ENCODE measurements at places on chromosomes 13 and 19.
A peak's percentile ranks its signal among the peaks of the same experiment; 100 is the strongest.

DNA sequence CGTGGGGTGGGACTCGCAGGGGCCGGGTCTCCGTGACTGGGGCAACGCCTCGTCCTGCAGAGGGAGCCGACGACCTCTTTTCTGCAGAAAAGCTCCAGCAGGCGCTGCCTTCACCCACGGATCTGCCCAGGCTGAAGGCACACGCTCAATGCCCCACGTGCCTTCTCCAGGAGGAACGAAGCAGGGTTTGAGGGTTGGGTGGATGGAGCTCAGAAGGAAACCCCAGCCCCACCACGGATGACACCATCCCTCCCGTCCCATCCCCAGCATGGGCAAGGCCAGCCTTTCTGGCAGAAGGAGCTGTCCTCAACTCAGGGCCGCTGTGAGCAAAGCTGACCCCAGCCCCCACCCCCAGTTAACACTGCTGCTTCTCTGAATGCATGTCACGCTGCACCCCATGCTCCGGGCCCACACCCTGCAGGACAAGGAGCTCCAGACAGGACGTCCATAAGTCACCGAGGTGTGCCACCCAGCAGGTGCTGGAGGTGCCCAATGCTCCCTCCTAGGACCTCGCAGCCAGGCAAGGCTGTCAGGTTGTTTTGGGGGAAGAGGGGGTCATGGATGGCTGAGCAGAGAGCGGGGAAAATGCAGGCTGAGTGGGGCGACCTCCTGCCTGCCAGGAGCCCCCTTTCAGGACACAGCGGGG, 7.4 kb downstream of the C19orf25 start:
- peak; percentile 51 for DNase-seq

DNA sequence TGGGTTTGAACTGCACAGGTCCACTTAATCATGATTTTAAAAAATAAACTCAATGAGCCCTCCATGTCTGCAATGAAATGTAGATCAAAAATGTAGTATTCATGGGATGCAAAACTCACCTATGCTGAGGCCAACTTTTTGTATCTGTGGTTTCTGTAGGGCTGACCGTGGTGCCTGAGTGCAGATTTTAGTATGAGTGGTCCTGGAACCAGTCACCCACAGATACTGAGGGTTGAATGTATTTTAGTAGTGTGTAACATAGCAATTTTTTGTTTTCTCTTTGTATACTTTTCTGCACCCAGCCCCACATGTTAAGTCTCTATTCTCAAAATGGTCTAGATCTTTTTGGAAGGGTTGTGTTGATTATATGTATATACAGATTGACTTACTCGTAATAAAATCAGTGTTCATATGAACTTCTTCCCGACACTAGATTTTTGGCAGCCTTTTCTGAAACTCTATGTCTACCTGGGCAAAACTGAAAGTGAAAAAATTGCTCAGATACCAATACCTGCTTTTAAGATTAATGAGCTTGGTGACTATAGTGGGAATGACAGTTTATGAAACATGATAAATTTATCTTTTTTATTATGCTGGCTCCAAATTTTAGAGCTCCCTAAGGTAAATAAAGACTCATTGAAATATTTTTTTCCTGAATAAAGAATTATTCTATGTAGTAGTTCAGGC, 51.6 kb downstream of the DNAJC15 start:
- DNase-seq: no peak

DNA sequence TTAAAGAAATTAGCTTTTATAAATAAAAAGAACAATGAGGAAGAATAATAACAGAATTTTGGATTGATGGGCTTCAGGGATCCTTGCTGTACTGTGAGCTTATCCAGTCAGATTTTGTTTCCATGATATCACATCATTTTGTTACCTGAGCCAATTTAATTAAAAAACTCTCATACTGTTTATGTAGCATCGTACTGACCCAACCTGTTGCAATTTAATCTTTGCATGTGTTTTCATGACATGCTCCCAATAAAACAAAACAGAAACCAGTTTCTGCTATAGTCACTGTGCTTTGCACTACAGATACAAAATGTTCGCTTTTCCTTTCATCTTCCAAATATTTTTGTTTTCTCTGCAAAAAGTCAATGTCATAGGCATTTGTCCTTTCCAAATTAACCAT, 109.7 kb upstream of the RNF113B start:
- no peak for DNase-seq

DNA sequence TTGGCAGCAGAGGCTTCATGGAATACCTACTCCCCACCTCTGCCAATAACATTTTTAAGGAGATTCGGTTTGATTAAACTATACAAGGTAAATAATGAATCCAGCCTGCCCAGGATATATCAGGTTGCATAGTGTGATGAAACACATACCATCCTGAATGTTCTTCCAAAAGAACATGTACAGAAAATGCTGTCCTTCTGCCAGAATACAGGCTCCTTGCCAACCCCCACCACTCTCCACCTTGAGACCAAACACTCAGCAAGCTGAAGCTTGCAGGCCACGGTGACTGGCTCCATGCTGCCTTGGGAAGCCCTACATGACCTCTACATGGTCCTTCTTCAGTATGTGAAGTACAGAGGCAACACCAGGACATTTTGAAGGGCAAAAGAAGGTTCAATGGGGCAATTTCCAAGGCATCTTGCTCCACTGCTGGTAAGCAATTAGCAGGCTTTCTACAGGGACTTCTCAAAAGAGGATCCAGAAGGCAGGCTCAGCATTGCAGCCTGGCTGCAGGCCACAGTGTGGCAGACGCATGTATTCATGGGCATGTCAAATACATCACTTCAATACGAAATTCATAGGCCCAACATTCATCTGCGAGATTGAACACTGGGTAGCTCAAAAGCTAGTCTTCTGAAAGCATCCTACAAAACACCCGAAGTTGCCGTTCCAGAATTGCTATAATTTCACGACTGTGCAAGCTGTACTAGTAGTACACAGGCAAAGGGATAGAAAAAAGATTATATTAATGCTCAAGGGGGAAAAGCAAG, 62.4 kb upstream of the SERP2 start:
- peak; percentile 26 for DNase-seq

DNA sequence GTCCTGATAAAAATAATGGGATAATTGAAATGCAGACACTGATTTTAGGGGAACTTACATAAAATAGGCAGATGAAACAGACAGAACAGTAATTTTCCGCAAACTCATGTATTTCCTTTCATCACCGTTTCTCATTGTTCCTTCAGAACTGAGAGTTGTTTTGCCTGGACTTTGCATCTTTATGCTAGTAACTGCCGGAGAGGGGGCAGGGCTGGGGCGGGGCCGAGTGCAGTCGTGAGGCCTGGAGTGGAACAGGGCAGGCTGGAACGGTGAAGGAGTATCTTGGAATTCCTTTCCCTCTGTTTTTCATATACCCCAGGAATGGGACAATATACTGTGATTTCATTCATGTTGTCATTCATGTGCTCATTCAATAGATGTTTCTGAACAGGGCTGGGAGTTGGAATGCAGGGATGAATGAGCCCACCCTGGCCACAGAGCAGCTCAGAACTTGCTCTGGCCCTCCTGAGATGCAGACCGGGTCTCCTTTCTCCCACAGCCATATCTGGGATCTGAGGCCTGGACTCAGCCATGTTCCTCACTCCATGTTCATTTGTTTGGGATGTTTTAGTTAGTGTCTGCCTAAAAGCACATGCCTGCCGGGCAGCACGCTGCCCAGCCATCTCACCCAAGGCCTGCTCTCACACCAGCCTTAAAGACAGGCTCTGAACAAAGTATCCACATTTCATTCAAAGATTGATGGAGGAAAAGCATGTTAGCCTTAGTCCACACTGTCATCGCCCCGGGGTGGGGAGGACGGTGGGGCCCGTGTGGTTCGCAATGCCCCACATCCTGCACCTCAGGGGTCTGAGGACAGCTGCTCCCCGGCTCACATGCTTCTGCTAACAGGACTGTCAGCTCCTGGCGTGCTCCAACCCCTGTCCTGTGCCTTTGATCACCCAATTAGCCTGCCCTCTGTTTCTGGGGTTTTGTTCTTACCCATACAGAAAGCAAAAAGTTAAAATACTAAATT, 92.9 kb downstream of the SOX1 start:
- DNase-seq: no peak

DNA sequence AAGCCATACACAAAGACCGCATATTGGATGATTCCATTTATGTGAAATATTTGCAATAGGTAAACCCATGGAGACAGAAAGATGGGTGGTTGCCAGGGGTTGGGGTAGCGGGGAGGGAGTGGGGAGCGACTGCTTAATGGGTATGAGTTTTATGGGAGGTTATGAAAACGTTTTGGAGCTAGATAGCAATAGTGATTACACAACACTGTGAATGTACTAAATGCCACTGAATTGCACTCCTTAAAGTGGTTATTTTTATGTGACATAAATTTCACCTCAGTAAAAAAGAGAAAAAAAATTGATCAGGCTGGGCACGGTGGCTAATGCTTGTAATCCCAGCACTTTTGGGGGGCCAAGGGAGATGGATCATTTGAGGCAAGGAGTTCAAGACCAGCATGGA, 36.6 kb downstream of the GRIK5 start:
- DNase-seq: no peak

DNA sequence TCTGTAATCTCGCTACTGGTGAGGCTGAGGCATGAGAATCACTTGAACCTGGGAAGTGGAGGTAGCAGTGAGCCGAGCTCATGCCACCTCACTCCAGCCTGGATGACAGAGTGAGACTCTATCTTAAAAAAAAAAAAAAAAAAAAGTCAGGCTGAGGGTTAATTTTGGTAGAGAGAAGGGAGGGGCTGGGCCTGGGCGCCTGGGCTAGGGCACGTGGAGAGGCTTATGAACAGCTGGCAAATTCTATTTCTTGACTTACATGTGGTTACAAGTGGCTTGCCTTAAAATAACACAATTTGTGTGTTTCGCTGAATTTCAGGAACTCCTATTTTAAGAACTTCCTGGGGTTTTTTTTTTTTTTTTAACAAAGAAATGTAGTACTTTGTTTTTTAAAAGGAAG, 47.6 kb upstream of the MAP3K10 start:
- DNase-seq: peak; percentile 90

- DNase-seq: no peak
Observed at GRCh38 chr13:39253774-39254173, 215.5 kb downstream of the NHLRC3 start.

- no peak for DNase-seq
Observed at GRCh38 chr13:26619358-26619757, 61.9 kb downstream of the WASF3 start.

- DNase-seq: no peak
Observed at GRCh38 chr19:49117677-49118564, 1.0 kb downstream of the C19orf73 start.

GRCh38 chr13:20160306-20161274, at the start of gene GJA3:
Gene GJA3, minus strand, starts transcription at chr13:20161052. Its CDS starts 17,764 bp downstream, at chr13:20143288.
- DNase-seq: peak; percentile 36

DNA sequence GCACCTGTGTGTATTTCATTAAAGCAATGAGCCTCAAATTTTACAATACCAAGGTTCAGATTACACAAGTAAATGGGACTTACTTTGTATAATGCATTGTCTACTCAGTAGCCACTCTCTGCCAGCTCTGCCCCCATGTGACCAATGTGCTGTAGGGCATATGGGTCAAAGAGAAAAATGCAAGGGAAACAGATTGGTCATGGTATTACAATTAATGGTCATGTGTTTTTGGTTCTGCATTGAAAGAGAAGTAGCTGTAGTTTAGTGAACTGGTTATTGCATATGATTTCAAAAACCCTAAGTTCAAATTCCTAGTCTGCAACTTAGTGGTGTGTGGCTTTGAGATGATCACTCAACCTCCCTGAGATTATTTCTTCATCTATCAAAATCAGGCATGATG, 545.4 kb downstream of the SUCLA2 start:
- DNase-seq: peak; percentile 72

DNA sequence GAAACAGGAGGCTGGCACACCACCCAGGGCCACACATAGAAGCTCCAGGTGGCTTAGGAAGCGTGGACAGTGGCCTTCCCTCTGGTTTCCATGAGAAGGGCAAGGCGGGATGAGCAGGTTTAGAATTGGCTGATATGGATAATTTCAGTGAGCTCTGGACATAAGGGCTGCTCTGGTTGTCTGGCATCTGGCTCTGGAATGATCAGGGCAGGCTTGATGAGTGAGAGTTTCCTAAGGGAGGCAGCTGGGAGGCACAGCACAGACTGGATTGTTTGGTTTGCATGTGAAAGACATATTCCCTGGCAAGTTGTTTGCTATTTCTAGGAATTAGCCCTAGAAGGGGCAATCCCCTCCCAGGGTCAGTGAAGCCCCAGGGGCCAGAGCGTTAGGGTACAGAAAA, 129.5 kb downstream of the ATP8A2 start:
- no peak for DNase-seq

DNA sequence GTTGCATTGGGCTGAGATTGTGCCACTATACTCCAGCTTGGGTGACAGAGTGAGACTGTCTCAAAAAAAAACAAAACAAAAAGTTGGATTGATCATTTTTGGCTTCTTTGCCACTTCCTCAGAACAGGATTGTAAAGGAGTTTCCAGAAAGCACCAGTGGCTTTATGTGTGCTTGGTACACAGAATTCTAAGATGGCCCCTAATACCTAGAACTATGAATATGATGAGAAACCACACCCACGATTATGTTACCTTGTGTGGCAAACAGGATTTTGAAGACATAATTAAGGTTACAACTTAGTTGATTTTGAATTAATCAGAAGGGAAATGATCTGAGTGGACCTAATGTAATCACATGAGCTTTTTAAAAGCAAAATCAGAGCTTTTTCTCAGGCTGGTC, 26.5 kb downstream of the CEACAM1 start:
- no peak for DNase-seq

- DNase-seq: no peak
Observed at GRCh38 chr19:43311706-43312105, 41.8 kb upstream of the CD177 start.

- peak; percentile 39 for DNase-seq
Observed at GRCh38 chr19:4730740-4731171, 7.1 kb upstream of the DPP9 start.

DNA sequence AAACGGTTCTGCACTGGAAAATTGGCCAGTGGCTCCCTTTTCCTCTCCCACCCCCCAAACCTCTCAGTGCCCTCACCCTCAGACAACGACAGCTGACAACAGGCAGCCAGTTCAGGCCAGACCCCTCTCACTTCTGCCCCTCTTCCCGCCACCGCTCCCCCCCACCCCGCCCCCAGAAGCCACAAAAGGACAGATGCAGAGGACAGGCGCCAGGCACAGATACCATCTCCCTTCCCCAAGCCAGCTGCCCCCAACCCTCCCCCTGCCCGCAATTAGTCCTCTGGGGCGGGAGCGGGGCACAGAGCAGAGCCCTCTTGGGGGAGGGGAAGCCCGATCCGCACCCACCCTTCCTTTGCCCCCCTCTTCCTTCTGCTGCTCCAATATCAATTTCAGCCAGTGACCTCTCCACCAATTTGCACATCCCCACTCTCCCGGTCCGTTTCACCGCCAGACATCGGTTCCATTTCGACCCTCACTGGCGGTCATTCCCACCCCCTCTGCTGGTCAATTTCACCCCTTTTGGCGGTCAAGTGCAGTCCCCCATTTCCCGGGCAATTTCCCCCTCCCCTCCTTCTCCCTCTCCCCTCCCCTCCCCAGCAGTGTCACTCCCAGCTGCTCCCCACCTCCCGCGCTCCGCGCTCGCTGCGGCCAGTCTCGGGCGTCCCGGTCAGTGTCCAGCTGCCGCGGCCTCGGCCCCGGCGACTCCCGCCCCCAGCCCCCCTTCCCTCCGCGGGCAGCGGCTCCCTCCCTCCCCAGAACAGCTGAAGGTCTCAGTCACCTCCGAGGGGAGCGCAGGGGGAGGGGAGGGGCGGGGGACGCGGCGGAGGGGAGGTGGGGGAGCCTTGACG, at the start of gene SHD:
TSS of gene SHD (plus strand) at position 848 of the 848 bp plus-strand sequence. CDS start 798 bp downstream, outside the sequence.
- no peak for DNase-seq
